Fibroblast of lung (primary cell): ENCODE measurements at places on chromosomes 2 and 18. TPM values are rescaled to one million over a fixed set of nuclear protein-coding genes. Genes with fewer than 3 reads are reported as not detected.

The SNRPD1 gene
- 9.2 and 10.2 TPM in 2 replicates for total RNA-seq

The APCDD1 gene
- 4.9 and 17.3 TPM in 2 replicates for total RNA-seq

The NFE2L2 gene
- total RNA-seq, result 97.1 and 142 TPM in 2 replicates

The HJURP gene
- 0.26 and 5.8 TPM in 2 replicates for total RNA-seq

The FOXD4L1 gene
- total RNA-seq, result 0.17 and 0.26 TPM in 2 replicates

The SERPINB13 gene
- total RNA-seq, result not detected in 2 replicates

The LIPG gene
- total RNA-seq, result 0.50 and 1.0 TPM in 2 replicates

The ARHGAP25 gene
- total RNA-seq, result 3.1 and 5.8 TPM in 2 replicates

The SLC23A3 gene
- total RNA-seq, result 1.8 and 2.5 TPM in 2 replicates

The HNRNPA3 gene
- 33.9 and 34.5 TPM in 2 replicates for total RNA-seq

The GAD1 gene
- total RNA-seq, result 0.26 and 0.33 TPM in 2 replicates

The GPR75 gene
- 0.77 and 1.8 TPM in 2 replicates for total RNA-seq

The NEB gene
- total RNA-seq, result 0.17 and 0.26 TPM in 2 replicates

The CERKL gene
- 0.17 TPM in 1 of 2 replicates, not detected in the other for total RNA-seq

The HTR2B gene
- 31.1 and 92.5 TPM in 2 replicates for total RNA-seq

The CD8A gene
- total RNA-seq, result not detected in 2 replicates

The GKN1 gene
- not detected in 2 replicates for total RNA-seq

The KHK gene
- 1.0 and 1.3 TPM in 2 replicates for total RNA-seq

The SERPINB12 gene
- not detected in 2 replicates for total RNA-seq

The GPR35 gene
- total RNA-seq, result 1.0 and 1.2 TPM in 2 replicates

The WDR35 gene
- 11.6 and 13.4 TPM in 2 replicates for total RNA-seq

The CFAP221 gene
- 0.26 TPM in 1 of 2 replicates, not detected in the other for total RNA-seq

The CD226 gene
- 0.33 and 0.51 TPM in 2 replicates for total RNA-seq

The ZNF892 gene
- total RNA-seq, result 6.2 and 7.3 TPM in 2 replicates

The DTNA gene
- 28.2 and 38.8 TPM in 2 replicates for total RNA-seq

The UGT1A8 gene
- total RNA-seq, result not detected in 2 replicates

The SERPINB4 gene
- total RNA-seq, result not detected in 2 replicates
